ENCODE measurements at places on chromosomes 7 and 10.
A peak's percentile ranks its signal among the peaks of the same experiment; 100 is the strongest.

DNA sequence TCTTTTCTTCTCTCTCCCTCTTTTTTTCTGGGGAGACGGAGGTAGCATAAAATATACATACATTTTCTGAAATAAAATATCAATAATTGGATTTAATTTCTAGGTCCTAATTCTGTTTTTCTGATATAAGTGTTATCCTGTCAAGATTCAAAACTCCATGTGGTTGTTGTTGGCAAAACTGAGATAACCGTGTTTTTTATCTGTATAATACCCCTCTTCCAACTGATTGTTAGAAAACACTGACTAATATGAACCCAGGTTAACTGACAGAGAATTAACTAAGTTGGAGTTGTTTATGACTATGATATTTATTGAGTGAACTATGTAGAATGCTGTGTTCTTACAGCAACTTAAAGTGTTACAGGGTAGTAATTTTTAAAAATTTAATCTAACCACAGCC lies 236.5 kb upstream of the KAT6B start:
- no peak for DNase-seq

- peak; percentile 98 for DNase-seq
Observed at GRCh38 chr10:70592746-70593512, 9.6 kb downstream of the PRF1 start.

GRCh38 chr10:94361171-94361794 lies 1.5 kb downstream of the NOC3L start:
- peak; percentile 33 for DNase-seq

- no peak for DNase-seq
Observed at GRCh38 chr10:18665815-18666558, 6.8 kb downstream of the ARL5B start.

GRCh38 chr10:21705142-21705827 lies 171.3 kb downstream of the MLLT10 start:
- DNase-seq: no peak

- no peak for DNase-seq
Observed at GRCh38 chr7:6654842-6655610, 17.9 kb downstream of the ZNF316 start.

GRCh38 chr10:103839872-103840739 lies 15.3 kb downstream of the SH3PXD2A start:
- no peak for DNase-seq

DNA sequence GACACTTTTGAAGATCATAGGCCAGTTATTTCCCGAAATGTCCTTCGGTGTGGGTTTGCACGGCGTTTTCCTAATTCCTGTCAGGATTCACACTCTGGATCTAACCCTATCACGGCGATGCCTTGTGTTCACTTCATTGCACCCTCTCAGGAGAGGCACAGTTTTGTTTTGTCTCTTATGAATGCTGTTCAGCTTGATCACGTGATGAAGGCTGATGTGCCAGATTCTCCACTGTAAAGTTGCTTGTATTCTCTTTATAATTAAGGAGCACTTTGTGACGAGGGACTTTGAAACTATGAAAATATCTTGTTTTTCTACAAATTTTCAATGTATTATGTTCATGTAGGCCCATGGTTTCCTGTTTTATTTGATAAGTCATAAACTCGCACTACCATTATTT lies 568.1 kb downstream of the ACTR3B start:
- no peak for DNase-seq

DNA sequence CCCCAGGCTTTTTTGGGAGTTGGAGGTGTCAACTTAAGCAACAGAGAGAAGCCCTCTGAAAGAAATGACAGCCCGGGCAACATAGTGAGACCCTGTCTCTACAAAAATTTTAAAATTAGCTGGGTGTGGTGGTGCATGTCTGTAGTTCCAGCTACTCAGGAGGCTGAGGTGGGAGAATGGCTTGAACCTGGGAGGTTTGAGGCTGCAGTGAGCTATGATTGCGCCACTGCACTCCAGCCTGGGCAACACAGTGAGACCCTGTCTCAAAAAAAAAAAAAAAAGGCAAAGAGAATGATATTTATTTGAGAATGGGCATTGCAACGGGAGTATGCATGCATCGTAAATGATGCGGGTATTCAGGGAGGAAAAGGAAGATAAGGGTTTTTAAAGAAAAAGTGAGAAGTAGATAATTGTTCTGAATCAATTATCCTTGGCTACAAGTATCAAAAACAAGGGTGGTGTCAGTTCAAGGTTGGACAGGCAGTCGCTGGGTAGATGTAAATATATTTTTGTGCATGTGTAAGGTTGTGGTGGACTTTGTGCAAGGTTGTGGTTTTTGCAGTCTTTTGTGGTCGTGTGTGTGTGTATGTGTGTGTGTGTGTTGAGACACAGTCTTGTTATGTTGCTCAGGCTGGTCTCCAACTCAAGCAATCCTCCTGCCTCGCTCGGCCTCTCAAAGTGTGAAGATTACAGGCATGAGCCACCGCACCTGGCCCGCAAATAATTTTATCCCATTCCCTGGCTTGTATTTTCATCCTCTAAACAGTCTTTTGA lies 65.6 kb downstream of the COL26A1 start:
- DNase-seq: peak; percentile 44

DNA sequence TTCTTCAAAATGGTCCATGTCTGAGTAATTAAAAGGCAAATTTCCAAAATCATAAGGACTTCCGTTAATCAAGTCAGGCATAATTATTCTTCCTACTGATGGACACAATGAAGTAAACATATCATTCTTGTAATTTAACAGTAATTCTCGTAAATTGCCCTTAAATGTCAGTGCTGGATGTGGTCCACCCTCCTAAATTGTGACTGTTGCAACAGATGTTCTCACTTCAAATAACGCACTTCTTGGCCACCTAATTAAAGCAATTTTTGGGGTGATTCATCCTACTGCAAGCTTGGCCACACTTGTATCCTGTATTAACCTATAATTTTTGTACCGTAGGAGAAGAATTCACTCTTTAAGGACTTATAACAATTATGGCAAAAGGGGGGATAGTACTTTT lies 1.9 kb downstream of the COL1A2 start:
- DNase-seq: no peak

DNA sequence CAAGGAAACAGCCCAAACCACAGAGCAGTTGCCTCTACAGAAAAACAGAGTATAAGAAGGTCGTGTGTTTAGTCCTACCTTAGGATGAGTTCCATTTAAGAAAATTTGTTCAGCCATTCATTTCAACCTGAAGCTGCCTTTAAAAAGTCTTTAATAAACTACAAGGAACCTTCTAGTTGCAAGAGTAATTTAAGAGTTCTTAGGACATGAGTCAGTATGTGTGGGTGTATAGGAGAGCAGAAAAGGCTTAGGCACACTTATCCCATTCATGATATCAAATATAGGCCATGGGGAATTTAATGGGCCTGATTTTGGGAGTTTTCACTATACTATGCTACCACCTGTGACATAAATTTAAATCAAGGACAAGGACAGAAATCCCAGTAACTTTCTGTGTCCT lies 496.8 kb downstream of the TFEC start:
- DNase-seq: no peak

DNA sequence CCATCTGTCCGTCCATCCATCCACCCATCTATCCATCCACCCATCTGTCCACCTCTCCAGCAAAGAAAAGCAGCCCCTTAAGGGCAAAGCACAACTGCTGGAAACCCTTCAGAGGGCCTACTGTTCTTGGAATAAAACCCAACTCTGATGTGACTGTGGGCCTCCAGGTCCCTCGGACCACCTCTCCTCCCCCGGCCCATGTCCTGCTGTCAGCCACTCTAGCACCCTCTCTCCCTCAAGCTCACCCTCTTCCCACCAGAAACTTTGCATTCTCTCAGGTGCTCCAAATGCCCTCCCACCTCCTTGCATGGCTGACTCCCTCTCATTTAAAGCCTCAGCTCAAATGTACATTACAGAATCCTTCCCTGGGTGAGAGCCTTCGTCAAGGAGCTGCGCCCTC lies 110.3 kb downstream of the ARHGAP22 start:
- no peak for DNase-seq

DNA sequence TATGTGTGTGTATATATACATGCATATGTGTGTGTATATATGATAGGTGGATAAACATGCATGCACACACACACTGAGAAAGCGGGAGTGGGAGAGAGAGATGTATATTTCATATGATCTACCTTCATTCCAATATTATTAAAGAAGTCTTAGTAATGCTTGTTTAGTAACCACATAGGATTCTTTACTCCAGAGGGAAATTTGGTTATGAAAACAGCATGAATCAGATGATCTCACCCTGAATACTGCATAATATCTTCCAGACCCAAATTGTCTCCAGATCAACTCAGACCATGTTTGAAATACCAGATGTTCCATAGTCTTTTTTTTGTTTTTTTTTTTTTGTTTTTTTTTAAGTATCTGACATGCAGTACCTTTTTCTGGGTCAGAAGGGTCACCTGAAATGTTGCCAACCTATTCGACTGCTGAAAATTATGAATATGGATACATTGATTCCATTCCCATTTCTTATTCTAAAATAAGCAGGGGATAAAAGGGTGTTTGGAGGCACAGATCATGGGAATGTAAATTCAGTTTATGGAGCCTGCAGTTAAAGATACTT lies 17.4 kb downstream of the TES start:
- no peak for DNase-seq

DNA sequence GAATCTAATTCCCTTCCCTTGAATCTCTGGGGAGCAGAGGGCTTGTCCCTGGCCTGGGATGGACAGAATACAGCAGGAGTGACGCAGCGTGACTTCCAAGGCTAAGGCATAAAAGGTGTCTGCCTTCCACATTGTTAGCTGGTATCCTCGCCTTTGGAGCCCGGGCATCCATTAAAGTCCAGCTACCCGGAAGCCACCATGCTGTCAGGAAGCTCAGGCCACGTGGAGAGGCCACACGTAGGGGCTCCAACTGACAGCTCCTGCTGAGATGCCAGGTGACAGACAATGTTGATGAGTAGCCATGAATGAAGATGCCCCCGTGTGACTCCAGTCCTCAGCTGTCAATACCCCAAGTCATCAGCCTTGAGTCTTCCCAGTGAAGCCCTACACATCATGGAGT lies 99.9 kb downstream of the OAT start:
- DNase-seq: no peak

DNA sequence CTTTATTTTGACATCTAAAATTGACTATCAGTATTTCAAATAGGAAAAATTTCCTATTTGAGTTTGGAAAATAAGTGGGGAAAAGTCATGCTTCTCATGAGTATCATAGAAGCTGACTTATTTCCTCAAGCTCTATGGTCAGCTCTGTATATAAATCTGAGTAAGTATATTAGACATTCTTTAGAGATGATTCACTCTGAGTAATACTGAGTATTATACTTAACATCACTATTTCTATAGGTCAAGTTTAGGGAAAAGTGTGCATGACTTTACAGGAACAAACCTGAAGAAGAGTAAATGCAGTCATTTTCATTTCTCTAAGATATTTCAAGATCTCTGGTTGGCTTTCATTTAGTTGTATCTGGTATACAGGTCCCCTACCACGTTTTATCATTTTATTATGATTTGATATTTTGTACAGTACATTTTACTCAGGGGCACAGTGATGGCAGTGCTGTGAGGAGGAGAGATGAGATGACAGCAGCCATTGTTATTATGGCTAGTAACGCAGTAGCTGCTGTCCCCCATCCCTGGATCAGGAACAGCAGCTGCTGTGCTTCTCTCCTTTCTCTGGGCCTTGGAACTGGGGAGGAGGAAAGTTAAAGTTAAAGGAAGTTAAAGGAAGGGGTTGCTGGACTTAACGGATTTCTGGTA lies 15.2 kb downstream of the SND1 start:
- DNase-seq: no peak

DNA sequence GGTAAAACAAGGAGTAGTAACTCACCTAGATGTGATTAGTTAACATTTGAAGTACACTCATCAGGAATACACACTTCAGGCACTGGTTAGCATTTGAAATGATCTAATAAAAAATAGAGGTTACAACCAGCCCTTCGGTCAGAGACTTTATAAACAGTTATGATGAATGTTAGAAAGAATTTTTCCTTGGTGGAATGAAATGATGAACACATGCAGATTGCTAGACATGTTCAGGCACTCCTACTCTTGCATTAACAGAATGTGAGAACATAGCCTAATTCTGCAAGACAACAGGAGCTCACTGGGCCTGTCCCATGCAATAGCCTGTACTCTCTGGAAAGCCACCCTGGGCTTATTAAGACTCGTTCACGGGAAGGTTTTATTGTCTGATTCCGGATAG lies 47.3 kb upstream of the TECTB start:
- DNase-seq: no peak

DNA sequence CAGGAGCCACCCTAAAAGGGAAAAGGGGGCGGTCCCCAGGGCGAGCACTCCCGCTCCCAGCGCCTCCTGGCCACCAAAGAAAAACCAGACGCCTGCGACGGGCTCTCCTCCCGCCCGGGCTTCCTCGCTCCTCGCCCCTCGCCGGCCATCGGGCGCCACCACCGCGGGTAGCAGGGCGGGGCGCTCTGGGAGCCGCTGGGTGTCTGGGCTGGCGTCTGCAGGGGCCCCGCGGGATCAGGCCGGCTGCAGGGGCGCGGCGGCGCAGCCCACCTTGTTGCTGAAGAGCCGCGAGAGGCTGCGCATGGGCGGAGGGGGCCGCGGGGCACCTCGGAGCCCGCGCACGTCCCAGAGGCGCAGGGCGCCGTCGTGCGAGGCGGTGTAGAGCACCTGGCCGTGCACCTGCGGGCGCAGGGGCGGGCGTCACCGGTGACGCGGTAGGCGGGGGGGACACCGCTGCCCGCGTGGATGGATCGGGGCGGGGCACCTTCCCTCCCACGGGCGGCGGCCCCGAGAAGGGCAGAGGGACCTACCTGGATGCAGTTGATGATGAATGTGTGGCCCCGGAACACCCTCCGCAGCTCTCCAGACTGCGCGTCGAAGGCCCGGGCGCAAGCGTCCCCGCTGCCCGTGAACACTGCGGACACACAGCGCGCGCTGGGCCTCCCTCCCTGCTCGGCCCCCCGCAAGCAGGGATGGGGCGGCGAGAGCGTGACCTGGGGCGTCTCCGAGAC lies 28.3 kb downstream of the WDR86 start:
- DNase-seq: no peak

DNA sequence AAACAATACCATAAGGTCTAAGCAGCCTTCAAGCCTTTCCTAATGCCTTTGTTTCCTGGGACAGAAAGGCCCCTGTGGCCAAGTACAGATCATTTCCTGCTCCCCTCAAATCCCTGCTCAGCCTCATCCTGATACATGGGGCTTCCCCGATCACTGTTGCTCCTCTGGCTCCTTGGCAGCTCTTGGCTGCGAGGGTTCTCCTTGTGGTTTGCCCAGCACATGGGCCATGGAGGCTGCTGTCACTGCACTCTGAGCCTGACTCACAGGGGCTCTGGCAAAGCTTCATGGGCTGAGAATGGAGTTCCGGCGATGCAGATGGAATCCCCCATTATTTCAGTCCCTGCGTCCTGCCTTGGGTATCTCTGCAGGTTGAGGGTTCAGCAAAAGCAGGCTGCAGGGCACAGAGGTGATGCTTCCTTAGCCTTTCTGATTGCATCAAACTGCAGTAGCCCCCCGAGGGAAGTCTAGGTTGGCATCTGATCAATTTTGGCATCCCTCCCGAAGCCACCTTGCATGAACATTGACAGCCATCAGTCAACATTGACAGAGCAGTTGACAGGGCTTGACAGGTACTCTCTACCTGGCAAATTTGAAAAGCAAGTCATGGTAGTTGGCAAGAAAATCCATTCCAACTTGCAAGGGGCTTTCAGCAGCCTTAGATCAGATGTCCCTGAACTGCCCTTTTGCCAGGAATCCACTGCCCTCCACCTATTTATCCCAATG lies 168.6 kb downstream of the GFRA1 start:
- DNase-seq: no peak

GRCh38 chr10:34808801-34809745 lies 6.0 kb downstream of the PARD3 start:
- no peak for DNase-seq

GRCh38 chr7:38743899-38744298 lies 112.7 kb upstream of the AMPH start:
- DNase-seq: no peak

GRCh38 chr7:35286422-35286821 lies 32.5 kb upstream of the TBX20 start:
- DNase-seq: no peak
